ENCODE measurements at places on chromosomes 4 and X.

GRCh38 chrX:94058728-94059382 is 384.8 kb downstream of the FAM133A start:
- DNase-seq = no peak

DNA sequence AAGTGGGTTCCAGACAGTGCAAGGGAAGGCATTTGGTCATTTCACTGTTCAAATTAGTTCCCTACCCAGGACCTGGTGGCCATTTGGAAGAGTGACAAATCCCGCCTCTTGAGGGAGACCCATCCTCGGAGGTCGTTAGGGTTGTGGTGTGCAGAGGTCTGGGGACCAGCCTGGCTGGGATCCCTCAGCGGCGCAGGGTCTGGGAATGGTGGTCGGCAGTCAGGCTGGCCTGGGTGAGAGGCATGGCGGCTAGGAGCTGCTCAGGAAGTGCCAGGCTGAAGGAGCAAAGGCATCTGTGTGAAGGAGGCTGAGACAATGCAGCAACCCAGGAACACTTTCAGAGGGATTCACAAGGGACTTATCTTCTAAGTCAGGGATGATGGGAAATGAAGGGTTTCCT is 6.7 kb downstream of the NLGN3 start:
- DNase-seq = no peak

DNA sequence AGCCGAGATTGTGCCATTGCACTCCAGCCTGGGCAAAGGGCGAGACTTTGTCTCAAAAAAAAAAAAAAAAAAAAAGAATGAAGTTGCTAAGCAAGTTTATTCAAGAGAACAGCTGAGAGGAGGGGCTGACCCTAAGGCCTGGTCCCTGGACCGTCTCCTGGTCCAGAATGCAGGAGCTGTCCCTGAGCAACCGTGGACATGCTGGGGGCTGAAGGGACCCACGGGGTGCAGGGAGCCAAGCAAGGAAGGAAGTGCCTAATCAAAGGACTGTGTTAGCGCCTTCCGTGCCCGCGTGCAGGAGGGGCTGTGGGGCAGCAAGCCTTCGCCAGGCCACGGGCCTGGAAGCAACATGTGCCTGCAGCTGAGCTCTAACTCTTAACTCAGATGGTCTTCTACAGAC is 39.1 kb upstream of the CDKN2AIP start:
- no peak for DNase-seq

GRCh38 chr4:72951147-72951546 is 118.4 kb downstream of the COX18 start:
- DNase-seq = no peak

GRCh38 chr4:52038103-52038912 is at the start of gene SGCB:
Gene SGCB, minus strand, starts transcription at chr4:52038299. Its CDS starts 40 bp downstream, at chr4:52038259.
- peak; percentile 70 for DNase-seq

DNA sequence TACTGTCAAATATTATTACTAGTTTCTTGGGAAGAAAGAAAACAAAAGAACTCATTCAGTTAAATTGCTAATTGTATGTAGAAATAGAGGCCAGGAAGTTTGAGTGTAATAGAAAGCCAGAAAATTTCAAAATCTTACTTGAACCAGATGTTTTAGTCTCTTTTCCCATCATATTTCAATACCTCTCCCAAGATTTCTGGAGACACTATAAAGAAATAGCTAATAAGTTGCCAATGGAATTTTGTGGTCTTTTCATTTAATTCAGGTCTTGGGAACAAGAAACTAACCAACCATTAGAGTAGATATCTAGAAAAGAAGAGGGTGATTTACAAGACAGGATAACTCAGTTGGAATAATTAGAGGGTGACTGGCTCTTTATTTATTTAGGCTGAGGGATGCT is 112.2 kb downstream of the AGTR2 start:
- no peak for DNase-seq

DNA sequence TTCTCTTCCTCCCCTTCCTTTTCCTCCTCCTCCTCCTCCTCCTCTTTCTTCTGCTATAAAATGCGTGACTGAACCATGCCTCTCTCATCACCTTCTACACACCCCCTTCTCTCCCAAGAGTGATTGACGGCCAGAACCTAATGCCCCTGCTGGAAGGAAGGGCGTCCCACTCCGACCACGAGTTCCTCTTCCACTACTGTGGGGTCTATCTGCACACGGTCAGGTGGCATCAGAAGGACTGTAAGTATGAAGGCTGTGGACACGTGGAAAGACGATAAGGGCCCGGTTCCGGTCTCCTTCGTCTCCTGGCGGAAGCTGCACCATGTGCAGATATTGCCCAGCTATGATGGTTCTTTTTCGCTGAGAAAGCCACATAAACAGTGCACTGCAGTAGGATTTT is 12.1 kb upstream of the ARSF start:
- DNase-seq = no peak

- DNase-seq = no peak
These were observed 278.4 kb upstream of the AGTR2 start for GRCh38 chrX:115892056-115892708.

DNA sequence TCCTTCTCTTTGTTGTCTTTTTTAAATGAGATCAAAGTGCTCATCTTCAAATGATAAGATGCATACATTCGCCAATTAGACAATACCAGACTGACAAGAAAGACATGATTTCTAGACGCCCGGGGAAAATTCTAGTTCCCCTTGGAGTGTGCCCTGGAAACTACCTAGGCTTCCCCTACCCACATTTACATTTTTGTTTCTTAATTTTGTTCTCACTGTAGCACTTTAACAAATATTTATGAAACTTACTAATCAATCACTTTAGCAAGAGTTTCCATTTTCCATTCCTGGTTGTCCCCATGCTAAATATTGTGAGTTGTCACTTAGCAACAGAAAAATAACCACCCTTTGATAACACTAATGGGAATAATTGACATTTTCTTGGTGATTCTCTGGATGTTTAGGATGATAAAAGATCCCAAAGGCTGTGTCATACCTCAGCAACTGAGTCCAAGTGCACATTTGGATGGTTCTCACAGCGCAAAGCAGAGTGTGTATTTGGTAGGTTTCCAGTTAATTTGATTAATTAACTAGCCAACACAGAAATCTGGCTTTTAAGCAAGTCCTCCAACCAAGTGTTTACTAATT is 69.6 kb downstream of the FGFBP1 start:
- no peak for DNase-seq

DNA sequence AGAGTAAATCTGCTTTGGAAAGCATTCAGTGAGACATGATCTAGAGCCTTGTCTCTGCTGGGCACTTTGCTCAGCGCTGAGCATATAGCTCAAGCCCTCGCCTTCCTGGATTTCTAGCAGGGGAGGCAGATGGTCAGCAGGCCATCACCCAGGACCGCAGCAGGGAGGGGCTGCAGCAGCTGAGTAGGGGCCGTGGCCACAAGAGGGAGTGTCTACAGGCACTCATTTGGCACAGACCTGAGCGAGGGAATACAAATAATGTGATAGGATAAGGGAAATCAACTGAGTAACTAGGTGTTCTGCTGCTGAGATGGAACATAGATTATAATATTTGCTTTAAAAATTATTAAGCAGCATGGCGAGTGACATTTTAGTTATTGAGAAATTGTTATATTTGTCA is 30.2 kb downstream of the OFD1 start:
- no peak for DNase-seq

GRCh38 chr4:85870298-85871083 is 395.5 kb downstream of the ARHGAP24 start:
- no peak for DNase-seq

DNA sequence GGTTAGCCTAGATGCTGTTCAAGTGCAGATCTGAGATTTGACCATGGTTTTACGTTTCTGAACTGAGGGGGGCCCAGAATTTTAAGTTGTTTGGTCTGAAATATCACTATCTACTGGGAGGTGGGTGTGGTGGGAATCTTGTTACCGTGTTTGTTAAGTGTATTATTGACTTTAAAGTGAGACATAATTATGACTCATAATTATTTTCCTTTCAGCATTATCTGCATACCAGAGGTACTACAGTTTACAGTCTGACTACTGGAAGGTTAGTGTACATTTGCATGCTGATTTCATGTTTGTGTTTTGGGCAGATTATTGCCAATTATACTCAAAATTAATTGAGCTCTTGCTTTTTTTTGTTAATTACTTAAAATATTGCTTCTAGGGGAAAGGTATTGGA is 101.5 kb downstream of the KDM6A start:
- no peak for DNase-seq

GRCh38 chr4:169975131-169975837 is 50.9 kb downstream of the MFAP3L start:
- DNase-seq = no peak

DNA sequence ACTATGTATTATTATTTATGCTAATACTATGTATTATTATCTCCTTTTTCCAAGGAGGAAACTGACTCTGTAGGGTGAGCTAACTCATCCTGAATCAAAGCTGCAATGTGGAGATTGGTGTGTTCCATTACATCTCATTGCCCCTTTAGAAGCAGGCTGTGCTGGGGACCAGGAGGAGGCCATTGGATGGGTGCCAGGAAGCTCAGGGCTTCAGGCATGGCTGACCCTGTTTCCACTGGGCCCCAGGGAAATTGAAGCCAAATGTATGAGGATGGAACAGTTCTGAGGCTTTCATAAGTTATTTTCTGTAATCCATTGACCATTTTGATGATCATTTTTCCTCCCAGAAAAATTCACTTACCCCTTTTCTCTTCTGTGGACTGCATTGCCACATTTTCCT is 418.8 kb upstream of the ZFP42 start:
- no peak for DNase-seq

GRCh38 chrX:69412661-69413060 is 91.5 kb upstream of the NALF2 start:
- DNase-seq = no peak

- DNase-seq = no peak
These were observed 1.0 kb downstream of the POF1B start for GRCh38 chrX:85378461-85378860.
